NCI-H446 treated with DMSO at 0.1 percent for 48 hours (cell line): ENCODE measurements at places on chromosomes 6 and 20.

GRCh38 chr20:61533231-61533631 is 281.2 kb downstream of the CDH4 start:
- no peak for DNase-seq

- no peak for DNase-seq
Measured at GRCh38 chr6:168655462-168656152, 214.6 kb downstream of the SMOC2 start.

DNA sequence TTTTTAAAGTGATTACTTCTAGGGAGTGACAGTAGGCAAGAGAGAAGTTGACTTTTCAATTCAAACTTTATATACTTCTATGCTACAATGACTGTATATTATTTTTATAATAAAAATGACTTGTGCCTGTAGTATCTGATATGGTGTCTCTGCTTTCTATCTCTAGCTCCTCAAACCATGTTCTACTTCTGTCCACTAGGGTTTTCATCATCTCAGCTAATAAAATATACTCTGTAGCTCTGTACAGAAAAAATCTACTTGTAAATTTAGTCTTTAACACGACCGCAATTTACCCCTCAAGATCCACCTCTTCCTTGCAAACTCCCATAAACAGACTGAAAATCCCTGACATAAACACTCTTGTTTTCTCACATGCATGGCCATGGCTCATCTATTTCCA is 42.3 kb downstream of the HBS1L start:
- DNase-seq: no peak

- no peak for DNase-seq
Measured at GRCh38 chr6:3956054-3956453, 106.9 kb downstream of the FAM50B start.

DNA sequence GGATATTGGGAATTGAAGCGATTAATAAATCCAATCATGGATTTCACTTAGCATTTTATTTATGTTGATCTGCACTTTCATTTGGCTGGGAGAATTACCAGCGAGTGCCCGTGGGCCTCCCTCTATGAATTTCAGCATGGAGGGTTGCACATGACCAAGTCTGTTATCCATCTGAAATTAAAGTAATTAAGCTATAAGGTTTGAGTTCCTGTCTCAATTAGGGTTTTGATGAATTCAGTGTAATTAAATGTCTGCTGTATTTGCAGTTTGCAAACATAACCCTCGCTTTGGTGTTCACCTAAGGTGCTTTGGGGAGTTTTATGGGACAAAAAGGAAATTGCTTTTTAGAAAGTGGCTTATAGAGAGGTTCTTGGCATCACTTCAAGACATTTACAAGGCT is 169.8 kb upstream of the RIN2 start:
- no peak for DNase-seq

GRCh38 chr6:75528423-75528822 is 34.8 kb upstream of the FILIP1 start:
- DNase-seq: no peak

DNA sequence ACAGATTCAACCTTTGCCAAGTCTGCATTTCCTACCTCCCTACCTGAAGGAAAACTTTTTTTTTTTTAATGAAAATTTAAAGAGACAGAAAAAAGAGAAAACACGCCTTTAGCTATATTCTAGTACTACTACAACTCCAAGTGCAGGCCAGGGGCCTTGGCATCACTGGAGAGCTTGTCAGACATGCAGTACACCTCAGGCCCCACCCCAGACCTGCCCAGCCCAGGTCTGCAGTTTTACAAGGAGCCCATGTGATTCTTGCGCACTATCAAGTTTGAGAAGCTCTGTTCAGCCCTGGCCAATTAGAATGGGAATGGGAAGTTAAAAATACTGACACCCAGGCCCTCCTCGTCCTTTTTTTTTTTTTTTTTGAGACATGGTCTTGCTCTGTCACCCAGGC is 85.0 kb downstream of the NFATC2 start:
- no peak for DNase-seq

- DNase-seq: peak; percentile 75
Measured at GRCh38 chr6:32092760-32093497, 16.2 kb downstream of the TNXB start.

DNA sequence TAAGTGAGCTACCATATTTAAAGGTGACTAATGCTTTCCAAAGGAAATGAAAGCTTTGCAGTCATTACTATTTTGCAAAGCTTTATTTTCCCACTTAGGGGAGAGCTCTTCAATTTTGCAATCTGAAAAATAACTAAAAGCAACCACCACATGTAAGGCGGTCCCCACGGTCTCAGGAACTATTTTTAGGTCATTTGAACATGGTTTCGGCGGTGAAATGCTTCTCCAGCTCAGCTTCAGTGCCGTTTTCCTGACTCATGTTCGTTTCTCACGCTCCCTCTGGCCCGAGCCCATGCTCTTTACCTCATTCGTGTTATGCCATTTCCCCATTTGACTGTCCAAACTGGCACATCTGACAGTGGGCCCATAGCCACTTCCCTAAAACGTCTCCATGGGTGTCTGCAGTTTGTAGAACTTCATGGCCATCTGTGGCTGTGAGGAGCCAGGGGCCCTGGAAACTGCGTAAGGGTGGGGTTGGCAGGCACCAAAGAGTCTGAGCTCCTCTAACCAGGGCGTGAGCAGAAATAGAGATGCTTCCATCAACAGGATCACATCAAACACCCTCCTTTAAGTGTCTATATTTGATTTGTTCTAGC is 46.5 kb downstream of the ADTRP start:
- DNase-seq: peak; percentile 2

GRCh38 chr6:137734005-137734874 is 132.8 kb upstream of the TNFAIP3 start:
- no peak for DNase-seq

- DNase-seq: no peak
Measured at GRCh38 chr6:83294676-83295075, 101.5 kb downstream of the RWDD2A start.

DNA sequence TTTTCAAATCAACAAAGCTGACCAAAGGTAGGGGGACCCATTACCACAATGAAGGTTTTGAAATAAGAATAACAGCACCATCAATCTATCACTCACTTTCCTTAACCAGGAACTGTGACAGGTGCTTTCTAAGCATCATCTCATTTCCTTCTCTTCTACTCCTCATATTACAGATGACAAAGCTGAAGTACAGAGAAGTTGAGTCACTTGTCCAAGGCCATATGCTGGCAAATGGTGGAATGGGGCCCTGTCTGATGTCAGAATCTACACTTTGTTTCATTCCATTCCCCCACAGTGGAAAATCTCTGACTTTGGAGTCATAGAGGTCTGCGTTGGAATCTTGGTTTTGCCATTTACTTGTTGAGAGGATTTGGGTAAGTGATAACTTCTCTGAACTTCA is 222.5 kb upstream of the LRFN2 start:
- DNase-seq: no peak

DNA sequence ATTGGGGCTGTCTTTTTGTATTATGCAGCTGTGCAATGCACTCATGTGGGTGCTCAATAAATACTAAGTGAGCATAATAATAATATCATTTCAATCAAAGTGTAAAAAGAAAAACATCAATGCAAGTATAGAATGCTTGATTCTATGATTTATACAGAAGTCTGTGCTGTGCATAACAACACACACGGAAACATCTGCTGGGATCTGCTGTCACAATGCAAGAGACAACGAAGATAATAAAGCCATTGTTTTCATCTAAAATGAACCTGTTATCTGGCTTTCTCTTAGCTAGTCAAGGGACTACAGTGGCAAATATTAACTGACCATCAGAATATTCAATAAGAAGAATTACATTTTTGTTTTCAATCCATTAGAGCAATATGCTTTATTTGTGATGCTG is 1156.9 kb upstream of the MAP3K7 start:
- no peak for DNase-seq

- no peak for DNase-seq
Measured at GRCh38 chr20:30168025-30168799, 1089.3 kb upstream of the DEFB115 start.

- no peak for DNase-seq
Measured at GRCh38 chr20:7703996-7704395, 236.3 kb downstream of the HAO1 start.

DNA sequence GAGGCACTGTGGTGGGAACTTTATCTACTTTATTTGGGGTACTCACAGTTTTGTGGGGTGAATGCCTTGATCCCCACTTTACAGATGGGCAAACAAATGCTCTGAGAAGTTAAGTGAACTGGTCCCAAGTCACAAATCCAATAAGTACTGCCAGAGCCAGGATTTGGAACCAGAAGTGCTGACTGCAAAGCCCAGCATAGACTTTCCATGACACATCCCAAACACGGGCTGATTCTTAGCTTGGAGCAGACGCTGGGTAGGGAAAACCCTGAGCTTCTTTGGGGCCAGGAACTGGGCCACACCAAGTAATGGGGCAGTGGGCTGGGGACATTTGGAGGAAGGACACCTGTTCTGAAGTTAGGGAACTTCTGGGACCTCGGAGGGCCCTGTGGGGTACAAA is 20.3 kb downstream of the RIN2 start:
- no peak for DNase-seq

- no peak for DNase-seq
Measured at GRCh38 chr6:30568245-30568644, 3.0 kb upstream of the ABCF1 start.

DNA sequence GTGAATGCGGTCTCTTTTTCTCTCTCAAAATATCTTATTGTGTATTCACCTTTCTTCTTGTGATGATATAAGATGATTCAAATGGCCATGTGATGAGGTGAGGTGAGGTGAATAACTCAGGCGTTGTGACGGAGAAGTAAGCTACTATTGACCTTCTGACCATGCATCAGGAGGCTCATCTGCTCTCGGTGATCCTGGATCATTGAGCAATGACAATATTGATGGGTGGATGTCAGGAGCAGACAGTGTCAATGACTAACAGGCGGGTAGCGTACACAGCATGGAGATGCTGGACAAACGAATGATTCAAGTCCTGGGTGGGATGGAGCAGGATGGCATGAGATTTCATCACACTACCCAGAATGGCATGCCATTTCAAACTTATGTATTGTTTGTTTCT is 119.6 kb downstream of the PXDC1 start:
- no peak for DNase-seq

GRCh38 chr6:148288541-148288940 is 54.1 kb upstream of the SASH1 start:
- DNase-seq: no peak

GRCh38 chr6:11212664-11213063 is 19.8 kb downstream of the NEDD9 start:
- DNase-seq: no peak

DNA sequence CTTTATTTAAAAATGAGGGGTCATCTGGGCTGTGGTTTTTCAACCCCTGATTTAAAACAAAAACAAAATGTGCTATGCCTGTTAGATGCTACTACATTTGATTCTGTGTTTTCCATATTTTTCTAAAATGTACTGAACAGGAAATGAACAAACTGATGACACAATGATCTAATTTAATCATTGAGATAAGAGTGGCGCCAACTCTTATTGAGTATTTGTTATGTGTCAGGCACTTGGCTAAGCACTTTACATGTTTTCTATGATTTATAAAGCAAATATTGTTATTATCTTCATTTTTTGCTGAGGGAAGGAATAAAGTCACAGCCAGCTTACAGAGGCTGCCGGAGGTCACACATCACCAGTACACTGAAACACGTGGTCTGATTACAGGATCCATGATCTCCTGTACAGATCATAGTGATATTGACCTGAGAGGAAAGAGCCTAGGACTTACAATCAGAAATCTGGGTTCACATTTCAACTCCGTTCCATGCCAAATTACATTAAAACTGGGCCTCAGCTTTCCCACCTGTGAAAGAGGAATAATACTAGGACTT is 166.7 kb downstream of the ESR1 start:
- DNase-seq: no peak

GRCh38 chr6:68675548-68675947 is 40.5 kb downstream of the ADGRB3 start:
- no peak for DNase-seq

- DNase-seq: no peak
Measured at GRCh38 chr20:12053353-12053752, 135.7 kb downstream of the BTBD3 start.

GRCh38 chr6:20805021-20805420 is 270.8 kb downstream of the CDKAL1 start:
- DNase-seq: no peak

- DNase-seq: no peak
Measured at GRCh38 chr6:62344850-62345249, 58.8 kb upstream of the KHDRBS2 start.

DNA sequence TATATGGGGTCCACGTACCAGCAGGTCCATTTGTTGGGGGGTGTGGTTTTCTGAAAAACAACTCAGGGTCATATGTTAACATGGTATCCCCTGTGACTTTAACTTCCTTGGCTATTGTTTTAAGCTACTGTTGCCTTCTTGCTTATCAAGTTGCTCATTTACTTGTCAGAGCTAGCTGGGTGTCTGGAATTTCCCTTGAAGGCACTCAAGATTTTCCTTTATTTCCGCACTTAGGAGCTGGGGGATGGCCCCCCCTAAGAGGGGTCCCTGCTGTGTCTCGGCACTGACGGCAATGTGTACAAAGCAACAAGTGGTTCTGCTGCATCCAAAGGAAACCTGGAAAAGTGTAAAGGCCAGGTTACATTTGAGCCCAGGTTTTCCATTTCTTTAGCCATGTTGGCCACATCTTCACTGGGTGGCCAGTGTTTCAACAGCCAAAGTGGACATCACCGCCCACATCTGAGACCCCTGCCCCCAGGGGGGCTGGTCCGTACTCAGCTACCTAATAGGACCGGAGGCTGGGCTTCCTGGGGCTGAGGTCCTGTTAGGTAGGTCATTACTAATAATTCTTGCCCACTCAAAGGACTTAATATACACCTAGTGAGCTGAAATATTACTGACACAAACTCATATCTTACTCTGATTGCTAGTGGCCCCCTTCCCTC is 24.8 kb upstream of the SYNDIG1 start:
- DNase-seq: no peak

GRCh38 chr6:6915813-6916547 is 191.8 kb upstream of the RREB1 start:
- DNase-seq: peak; percentile 36
